CD4-positive, alpha-beta T cell treated with Interleukin-1 beta for 1 hour (primary cell): ENCODE measurements at places on chromosomes 11 and 22.

DNA sequence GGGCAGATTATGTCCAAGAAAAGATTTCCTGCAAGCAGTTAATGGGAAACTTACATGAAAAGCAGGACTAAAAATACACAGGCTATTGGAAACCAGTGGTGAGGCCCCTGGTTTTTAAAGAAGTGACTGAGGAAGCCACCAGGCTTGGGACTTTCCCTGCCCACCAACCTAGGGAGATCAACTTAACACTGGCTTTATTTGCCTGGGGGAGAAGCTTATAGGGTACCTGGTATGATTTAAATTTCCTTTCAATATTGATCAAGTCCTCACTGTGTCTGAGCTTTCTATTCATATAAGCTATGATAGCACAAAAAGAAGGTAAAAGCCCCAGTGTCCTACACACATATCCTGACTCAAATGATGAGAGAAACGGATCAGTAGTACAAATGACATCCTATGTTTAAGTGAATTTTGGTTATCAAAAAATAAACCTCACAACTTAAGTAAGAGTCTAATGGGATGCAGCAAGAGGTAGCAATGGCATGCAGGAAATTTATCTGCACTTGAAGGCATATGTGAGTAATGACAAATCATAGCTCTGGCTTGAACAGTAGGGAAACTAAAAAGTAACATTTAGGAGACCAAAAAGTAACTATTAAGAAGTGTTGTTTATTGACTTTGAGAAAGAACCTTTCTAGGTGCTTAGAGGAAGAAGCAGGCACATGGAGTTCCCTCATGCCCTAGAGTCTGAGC is 85.3 kb downstream of the GAB2 start:
- no peak for DNase-seq

- no peak for DNase-seq
These were observed 176.0 kb downstream of the ARHGAP42 start for GRCh38 chr11:100863080-100863581.

GRCh38 chr11:71998649-71999310 is at the start of gene IL18BP:
Gene IL18BP (plus strand): TSS chr11:71998909. CDS start chr11:71999985, 1,076 bp downstream.
- peak; percentile 50 for DNase-seq

GRCh38 chr22:41976961-41977566 is 7.8 kb downstream of the SEPTIN3 start:
- DNase-seq = no peak

GRCh38 chr22:27300536-27301285 is 500.8 kb downstream of the MN1 start:
- DNase-seq = no peak

DNA sequence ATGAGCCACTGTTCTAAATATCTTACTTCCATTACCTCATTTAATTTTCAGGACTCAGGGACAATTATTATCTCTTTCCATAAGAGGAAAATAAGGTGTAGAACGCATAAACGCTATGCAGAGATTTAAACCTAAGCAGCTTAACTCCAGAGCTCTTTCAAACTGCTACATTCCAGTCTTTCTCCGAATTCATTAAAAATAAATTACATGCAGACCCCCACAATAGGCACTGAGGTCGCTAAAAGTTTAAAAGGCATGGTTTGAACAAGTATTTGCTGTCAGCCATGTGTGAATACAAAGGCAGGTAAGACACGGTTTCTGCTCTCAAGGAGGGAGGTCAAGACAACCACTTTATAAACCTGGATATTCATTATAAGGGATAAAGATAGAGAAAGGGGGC is 983 bp downstream of the NARS2 start:
- no peak for DNase-seq

- no peak for DNase-seq
These were observed 94.8 kb downstream of the KCNQ1 start for GRCh38 chr11:2539371-2540222.

DNA sequence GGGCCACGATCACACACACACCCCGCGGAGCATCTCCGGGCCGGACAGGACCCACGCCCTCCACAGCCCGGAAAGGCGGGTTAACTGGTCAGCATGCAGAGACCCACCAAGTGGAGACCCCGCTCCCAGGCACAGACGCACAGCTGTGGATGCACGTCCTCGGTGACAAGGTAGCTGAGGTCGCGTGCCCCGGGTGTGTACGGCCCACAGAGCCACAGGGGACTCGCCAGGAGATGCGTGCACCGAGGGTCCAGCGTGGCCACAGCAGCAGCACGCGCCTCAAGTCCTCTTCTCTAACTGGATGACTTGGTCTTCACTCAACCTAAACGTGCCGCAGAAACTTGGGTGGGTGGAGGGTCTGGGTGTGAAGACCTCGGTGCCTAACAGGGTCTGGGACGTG is 5.5 kb downstream of the H19 start:
- no peak for DNase-seq
